ENCODE measurements at places on chromosomes 7 and 10.

DNA sequence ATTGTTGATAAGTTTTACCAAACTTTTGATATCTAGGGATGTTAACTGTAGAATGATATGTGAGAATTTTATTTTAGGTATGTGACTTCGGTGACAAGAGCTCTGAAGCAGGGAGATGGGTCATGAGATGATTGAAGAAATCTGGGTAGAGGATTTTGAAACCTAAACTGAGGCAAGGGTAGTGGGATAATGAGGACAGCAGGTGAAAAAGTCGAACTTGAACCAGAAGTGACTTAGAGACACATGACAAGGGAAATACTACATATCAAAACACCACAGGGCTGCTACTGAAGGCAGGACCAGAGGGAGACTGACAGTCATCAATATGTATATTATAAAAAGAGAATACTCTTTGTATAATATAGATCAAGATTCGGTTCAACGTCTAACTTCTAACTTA is 113.2 kb downstream of the WDFY4 start:
- no peak for DNase-seq

GRCh38 chr7:67725423-67725822 is 728.8 kb downstream of the TYW1 start:
- DNase-seq, result no peak

- peak; percentile 52 for DNase-seq
Measured at GRCh38 chr7:97024209-97025129, at the start of gene DLX5. DLX5 (minus strand) TSS chr7:97024831; CDS start chr7:97024623, 208 bp downstream.

- DNase-seq, result no peak
Measured at GRCh38 chr7:96216373-96216772, 105.5 kb downstream of the SLC25A13 start.

- DNase-seq, result no peak
Measured at GRCh38 chr7:73727952-73728351, 8.5 kb upstream of the STX1A start.

GRCh38 chr7:128935342-128935730 is 2.4 kb upstream of the IRF5 start:
- no peak for DNase-seq

GRCh38 chr7:42283553-42283952 is 46.5 kb upstream of the GLI3 start:
- no peak for DNase-seq

DNA sequence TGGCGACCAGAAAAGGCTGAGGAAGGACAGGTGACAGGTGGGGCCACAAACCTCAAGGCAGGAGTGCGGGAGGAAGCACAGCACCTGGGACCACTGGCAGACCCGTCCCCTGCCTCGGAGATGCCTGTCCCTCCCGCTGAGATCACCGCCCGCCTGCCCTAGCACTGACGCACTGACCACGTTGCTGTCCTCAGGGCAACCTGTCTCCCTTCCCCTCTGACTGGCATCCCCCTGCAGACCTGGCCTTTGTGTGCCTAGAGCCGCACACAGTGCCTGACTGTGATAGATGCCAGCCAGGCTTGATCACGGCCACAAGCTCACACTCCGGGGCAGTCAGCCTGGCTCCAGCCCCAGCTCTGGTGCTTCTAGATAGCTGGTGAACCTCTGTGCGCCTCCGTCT is 58.4 kb upstream of the EN2 start:
- no peak for DNase-seq

GRCh38 chr10:128046953-128047290 is 79.3 kb downstream of the MKI67 start:
- no peak for DNase-seq

DNA sequence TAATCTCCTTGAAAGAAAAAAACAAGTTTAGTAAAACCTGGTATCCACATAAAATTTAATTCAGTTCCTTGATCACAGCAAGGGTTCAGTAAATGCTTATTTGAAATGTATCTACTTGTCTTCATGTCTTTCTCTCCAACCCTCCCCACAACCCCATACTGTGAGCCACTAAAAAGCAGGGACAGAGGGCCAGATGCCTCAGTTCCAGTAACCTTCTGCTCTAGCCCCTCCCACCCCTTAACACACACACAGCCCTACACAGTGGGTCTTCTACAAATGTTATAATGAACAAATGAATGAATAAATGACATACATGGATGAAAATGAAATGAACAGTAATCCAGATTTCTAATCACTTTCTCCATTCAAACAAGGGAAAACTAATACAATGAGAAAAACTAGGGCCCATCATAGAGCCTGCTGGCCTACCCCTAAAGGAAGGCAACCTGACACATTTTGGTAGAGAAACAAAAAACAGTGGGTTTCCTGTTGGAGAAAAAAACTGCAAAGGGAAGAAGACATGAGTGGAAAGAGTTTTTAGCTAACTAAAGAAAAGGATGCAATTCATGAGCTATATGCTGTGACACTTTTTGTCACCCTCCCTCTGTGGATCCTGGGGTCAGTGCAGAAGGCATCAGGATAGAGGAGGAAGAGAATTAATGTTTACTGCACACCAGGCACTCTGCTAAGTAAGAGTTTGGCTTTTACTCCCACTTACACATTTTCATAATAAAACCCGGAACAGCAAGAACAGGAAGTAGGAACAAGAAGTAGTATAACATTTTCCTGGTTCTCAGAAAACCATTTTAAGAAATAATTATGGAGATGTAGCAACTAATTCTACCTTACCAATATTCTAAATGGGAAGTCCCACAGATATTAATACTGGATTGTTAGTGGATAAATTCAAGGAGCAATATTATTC is 38.1 kb downstream of the ELMO1 start:
- DNase-seq, result no peak

GRCh38 chr10:8670461-8670860 is 616.0 kb downstream of the GATA3 start:
- no peak for DNase-seq

GRCh38 chr7:2527505-2528467 is 8.2 kb downstream of the LFNG start:
- DNase-seq, result no peak

GRCh38 chr10:31581741-31582323 is 262.8 kb downstream of the ZEB1 start:
- no peak for DNase-seq

DNA sequence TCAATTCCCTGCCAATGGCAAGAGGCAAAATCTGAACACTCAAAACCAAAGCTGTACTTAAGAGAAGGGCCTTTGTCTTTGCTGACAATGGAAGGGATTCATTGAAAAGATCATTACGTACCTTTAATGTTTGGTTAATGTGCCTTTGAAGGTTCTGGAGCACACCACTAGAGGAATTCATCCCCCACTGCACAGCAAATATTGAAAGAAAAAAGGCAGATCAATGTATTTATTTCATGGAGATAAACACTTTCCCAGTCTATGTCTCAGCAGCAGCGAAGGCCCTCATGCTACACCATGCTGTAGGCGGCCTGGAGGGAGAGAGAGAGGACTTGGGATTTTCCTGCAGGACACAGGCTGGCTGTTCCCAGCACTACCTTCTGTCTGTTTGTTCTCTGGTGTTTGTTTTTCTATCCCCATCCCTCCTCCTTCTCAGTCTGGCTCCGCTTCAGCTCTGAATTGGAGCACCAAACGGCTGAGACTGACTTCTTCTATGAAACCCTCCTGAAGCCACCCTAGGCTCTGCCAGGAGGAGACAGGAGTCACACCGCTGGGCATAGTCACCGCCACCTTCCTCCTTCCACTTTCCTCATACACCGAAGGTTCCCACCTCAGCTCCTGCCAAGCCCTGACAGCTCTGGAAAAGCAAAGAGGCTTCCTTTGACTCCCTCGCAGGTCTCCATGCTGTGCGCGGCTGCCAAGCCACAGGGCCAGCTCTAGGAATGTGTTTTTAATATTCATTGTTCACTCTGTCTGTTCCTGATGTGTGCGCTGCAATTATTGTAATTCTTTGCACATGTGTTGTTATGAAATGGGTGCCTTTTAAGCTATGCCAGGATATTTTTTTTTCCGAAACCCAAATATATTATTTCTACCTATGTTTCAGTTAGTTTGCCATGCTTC is 301.5 kb downstream of the FZD1 start:
- no peak for DNase-seq
